Activated CD8-positive, alpha-beta T cell treated with anti-CD3 and anti-CD28 coated beads, Interleukin-2, amount 10 ng/mL, durations not matched to agents 7 days and 5 days (primary cell): ENCODE measurements at places on chromosomes 5 and 9. TPM values are rescaled to one million over a fixed set of nuclear protein-coding genes. Genes with fewer than 3 reads are reported as not detected.

HTR4 gene
- total RNA-seq = not detected

SAXO1 gene
- not detected for total RNA-seq

NXNL2 gene
- total RNA-seq = not detected

- DNase-seq = no peak
Measured at GRCh38 chr5:28403846-28404245, 1365.5 kb upstream of the CDH9 start.

GRCh38 chr9:14205463-14205862, 108.5 kb downstream of the NFIB start:
- no peak for DNase-seq

DNA sequence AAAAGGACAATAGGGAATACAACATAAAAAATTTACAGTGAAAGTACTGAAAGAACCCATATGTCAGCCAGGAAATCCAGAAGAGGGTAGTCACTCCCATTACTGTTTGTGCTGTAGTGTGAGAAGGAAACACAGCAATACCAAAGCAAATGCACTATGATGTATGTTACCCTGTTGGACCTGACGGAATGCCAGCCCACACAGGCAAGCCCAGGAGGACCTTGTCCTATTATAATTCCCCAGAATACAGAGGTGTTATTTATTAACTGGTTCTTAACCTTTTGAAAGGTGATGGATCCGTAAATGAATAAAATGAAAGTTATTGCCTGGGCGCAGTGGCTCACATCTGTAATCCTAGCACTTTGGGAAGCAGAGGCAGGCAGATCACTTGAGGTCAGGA, 79.0 kb downstream of the GDA start:
- DNase-seq = no peak

- no peak for DNase-seq
Measured at GRCh38 chr5:160371294-160371693, 868 bp upstream of the C1QTNF2 start.

GRCh38 chr5:135660826-135661575, 82.2 kb upstream of the CXCL14 start:
- no peak for DNase-seq

GRCh38 chr9:97501177-97501971, at the start of gene TMOD1:
Gene TMOD1 (plus strand): TSS chr9:97501666. CDS start chr9:97524189, 22,523 bp downstream.
- DNase-seq = peak; percentile 52

DNA sequence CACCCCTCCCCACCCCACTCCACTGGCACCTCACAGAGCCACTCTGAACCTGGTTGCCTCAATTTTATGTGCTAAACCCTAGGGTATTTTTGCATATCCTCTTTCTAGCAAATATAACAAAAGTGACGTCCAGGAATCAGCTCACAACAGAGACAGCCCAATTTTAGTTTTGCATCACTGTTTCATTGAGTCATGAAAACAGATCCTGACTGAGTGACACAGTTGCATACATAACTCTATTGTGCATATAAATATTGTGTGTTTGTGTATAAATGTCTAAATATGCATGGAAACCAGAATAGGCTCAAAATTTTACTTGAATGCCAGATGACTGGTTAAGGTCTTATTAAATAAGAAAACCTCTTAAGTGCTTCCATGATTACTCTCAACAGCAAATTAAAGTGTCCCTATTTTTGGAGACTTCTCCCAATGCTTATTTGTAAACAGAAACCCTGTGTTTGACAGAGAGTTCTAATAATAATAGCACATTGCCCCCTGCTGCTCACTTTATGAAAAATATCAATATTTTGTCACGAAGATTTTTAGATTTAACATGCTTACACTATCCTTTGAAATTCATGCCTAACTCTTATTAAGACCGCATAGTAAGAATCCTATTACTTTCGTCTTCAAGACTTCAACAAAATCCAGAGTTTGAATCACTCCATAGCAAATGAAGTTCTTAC, 75.5 kb upstream of the PRRC1 start:
- no peak for DNase-seq

- DNase-seq = no peak
Measured at GRCh38 chr5:173727839-173728778, 111.7 kb upstream of the BOD1 start.
